ENCODE measurements at places on chromosomes 2 and 18.

DNA sequence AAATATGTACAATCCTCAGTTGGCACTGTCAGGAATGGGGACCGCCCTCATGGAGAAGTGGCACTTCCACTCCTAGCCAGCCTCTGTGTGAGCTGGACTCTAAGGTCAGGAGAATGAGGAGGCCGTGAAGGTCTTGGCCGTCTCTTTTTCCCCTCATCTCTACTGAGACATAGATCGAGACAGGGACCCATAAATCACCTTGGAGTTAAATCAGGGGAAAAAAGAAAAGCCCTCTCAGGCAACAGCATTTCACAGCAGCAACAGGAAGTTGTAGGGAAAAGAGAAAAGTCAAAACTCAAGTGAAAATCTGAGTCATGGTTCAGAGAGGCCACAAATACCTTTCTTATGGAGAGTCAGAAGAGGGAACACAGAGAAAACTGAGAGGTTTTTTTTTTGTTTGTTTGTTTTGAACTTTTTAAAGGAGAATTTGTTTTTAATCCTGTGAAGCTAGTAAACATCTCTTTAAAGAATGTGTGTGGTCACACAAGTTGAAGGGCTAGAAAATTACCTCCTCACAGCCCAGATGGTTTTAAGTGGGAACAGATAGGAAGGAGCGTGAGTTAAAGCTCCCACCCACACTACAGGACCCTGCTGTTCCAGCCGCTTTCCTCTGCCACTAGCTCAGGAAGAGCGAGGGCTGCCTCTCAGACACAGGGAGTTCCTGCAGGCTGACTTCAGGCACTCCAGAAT is 30.6 kb upstream of the CYP1B1 start:
- no peak for ATAC-seq

GRCh38 chr2:37454851-37455762 is 110.7 kb downstream of the QPCT start:
- peak; percentile 68 for ATAC-seq

DNA sequence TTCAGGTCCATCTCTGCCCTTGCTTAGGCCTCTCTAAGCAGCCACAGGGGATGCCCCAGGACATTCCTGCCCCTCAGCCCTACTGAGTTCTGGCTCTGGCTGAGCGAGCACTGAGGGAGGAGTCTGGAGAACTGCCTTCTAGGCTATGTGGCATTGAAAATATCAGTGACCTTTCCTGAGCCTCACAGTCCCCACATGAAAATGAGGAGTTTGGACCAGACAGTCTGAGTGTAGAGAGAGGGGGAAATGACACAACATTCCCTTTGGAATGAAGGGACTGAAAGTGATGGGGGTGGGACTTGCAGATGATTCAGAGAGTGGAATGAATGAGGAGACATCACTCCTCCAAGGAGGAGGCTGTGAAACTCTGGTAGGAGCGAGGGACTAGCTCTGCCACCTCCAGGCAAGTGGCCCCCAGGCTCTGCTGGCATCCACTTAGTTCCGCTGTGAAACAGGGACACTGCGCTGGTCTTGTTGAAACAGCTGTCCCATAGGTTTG is 8.0 kb downstream of the TNS1 start:
- peak; percentile 26 for ATAC-seq

DNA sequence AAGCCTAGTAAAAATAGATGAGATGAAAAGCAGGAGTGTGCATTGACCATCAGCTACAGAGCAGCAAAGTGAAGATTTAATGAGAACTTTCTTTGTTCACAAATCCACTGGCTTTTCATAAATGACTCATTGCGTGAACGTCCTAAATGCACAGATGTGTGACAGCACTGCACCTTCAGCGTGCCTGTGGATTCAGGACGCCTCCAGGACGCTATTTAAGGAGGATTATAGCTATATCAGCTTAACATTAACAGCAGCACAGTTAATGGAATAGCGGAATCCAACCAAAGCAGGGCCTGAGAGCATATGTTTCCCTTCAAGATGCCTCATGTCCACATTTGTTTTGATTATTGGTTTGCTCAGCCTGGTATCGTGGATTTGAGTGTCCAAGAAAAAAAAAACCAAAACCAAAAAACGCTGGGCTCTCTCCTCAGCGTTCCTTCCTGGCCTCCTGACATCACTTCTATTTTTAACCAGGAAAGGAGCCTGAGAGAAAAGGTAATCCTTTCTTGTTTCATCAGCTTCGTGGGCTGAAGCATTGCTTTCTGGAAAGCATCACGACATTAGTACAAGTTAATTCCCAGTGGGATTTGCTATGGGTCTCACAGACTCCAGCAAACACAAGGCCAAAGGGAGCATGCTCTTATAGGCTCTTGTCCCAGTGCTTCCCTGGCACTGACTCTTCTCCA is 447.0 kb upstream of the SMIM21 start:
- ATAC-seq, result no peak

DNA sequence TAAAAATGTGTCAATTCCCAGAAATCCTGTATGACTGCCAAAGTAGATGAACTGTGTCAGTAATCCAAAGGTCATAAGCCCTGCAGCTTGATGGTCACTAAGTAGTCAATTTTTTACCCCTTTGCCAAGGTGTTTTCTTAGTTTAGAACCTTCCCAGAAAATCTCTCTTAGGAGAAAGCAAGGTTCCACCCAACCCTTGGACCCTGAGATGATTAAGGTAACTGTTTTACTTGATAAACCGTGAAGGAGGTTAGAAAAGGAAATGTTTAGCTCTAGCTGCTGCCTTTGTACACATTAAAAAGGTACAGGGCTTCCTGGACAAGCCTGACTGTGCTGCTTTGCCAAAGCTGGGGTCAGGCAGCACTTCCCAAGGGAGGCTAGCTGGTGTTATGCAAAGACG is 24.4 kb upstream of the LRP2 start:
- no peak for ATAC-seq

GRCh38 chr2:118687698-118688097 is 159.8 kb downstream of the EN1 start:
- ATAC-seq, result no peak

DNA sequence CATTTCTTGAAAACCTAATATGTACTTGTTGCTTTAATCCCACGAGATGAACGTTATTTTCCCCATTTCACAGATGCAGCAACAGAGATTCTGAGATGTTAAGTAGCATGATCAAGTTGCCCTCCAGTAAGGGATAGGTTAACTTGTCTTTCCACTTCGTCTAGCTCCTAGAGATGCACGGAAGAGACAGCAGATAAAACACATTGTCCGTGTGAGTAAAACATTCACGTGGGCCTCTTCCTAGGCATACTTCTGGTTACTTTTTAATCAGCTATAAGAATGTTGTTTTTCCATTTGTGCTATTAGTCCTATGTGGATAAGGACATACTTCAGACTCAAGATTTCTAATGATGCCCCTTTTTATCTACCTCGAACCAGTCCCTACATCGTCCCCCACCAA is 1.2 kb upstream of the ARHGAP28 start:
- no peak for ATAC-seq
